ENCODE measurements at places on chromosomes 2 and 18.
A peak's percentile ranks its signal among the peaks of the same experiment; 100 is the strongest.

DNA sequence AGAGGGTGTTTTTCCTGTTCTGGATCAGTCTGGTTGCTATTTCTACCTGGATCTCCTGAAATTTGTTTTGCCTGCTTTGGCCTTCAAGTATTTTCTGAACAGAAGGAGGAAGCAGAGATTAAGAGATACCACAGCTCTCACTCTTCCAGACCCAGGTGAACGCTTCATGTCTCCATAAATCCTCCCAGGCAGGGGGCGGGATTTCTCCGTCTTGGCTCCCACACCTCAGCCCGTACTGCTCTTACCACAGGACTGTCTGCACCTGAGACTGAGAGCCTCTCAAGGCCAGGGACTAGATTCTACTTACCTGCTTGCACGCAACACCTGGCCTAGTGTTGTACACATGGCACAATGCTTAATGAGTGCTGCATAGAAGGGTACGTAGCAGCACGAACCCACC, 59.9 kb upstream of the LRPPRC start:
- no peak for DNase-seq

GRCh38 chr18:79684283-79684631, 4.7 kb downstream of the CTDP1 start:
- no peak for DNase-seq

DNA sequence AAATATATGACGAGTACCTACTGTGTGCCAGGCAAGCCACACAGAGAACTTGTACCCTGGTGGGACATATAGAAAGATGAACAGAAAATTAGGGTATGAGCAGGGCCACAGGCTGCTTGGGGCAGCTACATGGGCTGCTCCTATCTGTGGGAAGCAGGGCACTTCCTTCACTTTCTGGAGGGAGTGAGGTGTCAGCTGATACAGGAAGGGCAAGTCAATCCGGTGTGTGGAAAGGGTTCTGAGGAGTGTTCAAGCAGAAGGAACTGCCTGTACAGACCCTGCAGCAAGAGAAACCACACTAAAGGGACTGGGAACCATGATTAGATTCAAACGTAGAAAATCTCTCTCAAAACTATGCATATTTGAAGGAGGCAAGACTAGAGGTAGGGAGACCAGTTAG, 58.6 kb upstream of the BCL11A start:
- no peak for DNase-seq

DNA sequence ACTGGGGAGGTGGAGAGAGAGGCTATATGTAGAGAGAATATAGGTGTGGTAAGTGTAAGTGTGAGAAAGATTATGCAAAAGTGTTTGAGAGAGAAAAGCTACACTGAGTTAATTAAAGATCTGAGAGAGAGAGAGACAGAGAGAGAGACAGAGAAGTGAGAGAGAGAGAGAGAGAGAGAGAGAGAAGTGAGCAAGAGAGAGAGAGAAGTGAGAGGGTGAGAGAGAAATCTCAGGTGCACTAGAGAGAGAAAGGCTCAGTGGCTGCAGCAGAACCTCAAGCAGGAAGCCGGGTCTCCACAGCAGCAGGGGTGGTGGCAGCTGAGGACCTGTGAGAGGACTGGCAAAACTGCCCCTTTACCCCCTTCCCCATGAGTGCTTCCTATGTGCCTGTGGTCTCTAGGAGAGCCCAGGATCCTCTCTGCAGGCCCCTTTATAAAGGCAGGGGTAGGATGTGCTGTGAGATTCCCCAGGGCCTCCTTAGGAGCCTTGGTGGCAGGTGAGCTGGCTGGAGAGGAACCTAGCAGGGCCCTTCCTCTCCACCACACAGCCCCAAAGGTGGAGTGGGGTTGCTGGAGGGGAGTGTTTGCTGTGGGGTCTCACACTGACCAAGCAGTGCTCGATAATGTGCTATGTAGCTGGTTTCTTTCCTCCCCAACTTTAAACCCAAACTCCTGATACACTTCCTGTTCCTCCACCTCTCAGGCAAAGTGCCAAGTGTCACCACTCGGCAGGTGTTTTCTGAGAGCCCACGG, 52.6 kb downstream of the SLC4A5 start:
- peak; percentile 45 for DNase-seq

DNA sequence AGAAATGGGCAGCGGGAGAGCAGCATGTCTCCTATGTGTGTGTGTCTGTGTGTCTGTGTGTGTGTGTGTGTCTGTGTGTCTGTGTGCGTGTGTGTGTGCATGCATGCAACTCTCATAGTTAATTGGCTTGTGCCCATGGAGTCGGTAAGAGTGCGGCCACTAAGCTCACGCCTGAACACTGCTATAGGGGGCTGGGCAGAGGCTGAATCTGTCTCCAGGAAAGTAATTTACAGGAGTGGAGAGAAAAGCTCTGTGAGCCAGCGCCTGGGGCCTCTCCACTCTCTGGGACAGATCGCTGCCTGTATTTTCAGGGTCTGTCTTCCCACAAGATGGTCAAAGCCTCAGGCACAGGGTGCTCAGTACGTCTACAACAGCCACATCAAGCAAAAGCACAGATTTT, 553.4 kb downstream of the TNS1 start:
- no peak for DNase-seq

GRCh38 chr2:177535958-177536504, 143.5 kb downstream of the AGPS start:
- no peak for DNase-seq

DNA sequence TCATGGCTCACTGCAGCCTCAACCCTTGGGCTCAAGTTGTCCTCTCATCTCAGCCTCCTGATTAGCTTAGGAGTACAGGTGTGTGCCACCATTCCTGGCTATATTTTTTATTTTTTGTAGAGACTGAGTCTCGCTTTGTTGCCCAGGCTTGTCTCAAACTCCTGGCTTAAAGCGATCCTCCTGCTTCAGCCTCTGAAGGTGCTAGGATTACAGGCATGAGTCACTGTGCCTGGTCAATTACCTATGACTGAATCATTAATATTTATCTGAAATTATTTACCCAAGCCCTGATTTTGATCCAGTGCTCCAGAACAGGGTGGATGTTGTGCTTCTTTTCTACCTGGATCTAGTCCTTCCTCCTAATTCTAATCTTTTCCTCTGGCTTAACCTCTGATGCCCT, 87.8 kb downstream of the MAP2 start:
- DNase-seq: no peak

DNA sequence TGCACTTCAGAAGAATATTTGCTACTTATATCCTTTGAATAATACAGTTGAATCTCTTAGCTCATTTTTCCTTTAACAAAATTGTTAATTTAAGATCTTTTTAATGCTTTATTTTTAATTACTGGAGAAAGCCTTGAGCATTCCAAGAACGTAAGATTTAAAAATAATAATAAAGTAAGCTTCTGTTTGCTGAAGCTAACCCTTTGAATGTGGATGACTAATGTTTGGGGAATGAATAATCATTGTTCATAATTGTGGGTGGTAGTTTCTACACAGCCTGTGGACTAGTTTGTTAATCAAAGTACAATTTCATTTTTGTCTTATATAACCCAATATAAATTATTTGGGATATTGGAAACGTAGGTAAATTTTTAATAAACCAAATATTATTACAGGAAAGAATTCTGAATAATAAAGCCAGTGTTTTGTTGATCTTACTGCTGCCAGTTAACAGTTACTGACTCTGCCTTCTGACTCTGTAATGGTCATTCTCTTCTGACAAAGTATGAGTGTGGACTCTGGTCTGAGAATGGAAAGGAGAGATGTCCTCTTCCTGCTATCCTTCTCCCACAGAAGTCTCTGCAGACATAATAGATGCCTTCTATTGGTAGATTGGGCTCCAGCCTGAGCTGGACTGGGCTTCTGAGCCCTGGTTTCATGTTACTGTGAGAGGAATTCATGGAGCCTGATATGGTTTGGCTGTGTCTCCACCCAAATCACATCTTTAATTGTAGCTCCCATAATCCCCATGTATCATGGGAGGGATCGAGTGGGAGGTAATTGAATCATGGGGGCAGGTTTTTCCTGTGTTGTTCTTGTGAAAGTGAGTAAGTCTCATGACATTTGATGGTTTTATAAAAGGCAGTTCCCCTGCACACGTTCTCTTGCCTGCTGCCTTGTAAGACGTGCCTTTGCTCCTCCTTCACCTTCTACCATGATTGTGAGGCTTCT, 292.7 kb upstream of the SLC39A10 start:
- DNase-seq: no peak

DNA sequence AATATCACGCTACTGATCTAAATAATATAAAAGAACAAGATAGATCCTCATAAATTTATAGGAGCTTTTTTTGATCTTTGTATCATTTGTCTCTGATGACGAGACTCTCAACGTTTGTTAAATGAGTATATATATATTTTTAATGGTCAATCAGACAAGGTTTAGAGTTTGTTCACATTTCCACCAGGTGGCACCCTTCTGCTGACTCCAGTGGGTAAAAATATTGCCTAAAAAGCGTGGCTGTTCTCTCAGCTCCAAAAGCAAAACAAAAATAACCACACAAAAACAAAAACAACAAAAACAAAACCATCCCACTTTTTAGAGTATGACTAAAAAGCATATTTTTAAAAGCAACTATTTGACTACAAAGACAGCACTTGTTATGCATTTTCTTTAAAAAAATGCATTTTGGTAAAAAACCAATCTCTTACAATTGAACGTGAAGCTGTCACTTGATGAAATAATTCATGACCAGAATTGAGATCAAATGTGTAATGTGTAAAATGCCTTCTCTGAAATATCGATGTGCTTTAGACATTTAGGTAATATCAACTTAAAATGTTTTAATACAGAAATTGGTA, 723.2 kb downstream of the DPP10 start:
- no peak for DNase-seq

Measured in T-cell (primary cell).